ENCODE measurements at places on chromosomes 3 and 15. TPM values are rescaled to one million over a fixed set of nuclear protein-coding genes. Genes with fewer than 3 reads are reported as not detected.

SNTN gene
- total RNA-seq, result 12.8 TPM

PIGBOS1 gene
- total RNA-seq, result 13.8 TPM

HHATL gene
- total RNA-seq, result 1.0 TPM

ACTRT3 gene
- 0.92 TPM for total RNA-seq

LCTL gene
- total RNA-seq, result not detected

LTF gene
- 53.5 TPM for total RNA-seq

GPD1L gene
- 77.9 TPM for total RNA-seq

CCNL1 gene
- total RNA-seq, result 133 TPM

ADGRG7 gene
- not detected for total RNA-seq

PFN2 gene
- total RNA-seq, result 28.5 TPM

TM4SF18 gene
- 6.5 TPM for total RNA-seq
